ENCODE measurements at places on chromosomes 2 and 18.
A peak's percentile ranks its signal among the peaks of the same experiment; 100 is the strongest.

DNA sequence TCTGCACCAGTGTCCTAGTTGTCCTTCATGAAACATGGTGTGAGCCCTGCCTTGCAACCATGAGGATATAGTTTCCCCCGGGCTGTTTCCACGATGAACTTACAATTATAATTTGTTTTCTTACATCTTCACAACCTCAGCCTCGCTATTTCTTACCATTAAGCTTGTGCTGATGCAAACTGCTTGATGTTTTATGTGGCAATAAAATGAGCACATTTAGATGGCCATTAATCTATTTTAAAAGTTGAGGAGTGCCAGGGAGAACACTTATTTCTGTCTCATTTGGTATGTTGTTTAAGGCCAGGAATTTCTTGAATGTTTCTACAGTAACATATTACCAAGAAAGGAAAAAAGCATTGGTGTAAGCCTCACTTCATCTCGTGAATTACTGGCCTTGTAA, 214.5 kb upstream of the SLC8A1 start:
- DNase-seq, result peak; percentile 66

DNA sequence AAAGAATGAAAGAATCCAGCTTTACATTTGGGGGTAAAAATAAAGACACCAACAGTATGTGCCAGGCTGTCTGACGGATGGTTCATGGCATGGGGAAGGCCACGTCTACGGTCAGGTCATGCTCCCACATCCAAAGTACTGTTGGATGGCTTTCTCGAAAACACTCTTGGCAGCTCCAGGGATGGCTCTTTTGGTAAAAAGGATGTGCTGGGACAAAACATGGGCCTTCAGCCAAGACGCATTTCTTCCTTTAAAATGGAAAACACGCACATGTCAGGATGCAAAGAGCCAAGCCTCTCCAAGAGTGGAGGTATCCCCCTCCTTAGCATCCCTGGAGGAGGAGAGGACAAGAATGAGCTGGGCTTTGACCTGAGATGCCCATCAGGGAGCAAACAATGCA, 376.5 kb upstream of the KLHL29 start:
- DNase-seq, result no peak

DNA sequence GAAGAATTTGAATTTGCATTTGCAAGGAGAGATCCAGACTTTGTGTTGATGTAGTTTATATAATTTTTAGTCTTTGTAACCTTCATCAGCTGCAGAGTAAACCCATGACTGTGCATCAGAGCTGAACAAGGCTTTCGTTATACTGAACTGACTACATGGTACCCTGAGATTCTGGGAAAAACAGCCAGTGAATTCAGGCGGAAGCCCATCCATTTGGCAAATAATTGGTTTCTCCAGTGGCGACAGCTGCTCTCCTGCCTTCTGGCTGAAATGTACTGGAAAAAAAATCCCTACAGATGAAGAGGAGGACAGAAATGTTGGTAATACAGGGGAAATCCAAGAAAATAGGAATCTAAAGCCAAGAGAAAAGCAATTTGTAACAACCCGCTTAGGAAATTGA, 657.5 kb upstream of the CDH7 start:
- DNase-seq, result no peak

DNA sequence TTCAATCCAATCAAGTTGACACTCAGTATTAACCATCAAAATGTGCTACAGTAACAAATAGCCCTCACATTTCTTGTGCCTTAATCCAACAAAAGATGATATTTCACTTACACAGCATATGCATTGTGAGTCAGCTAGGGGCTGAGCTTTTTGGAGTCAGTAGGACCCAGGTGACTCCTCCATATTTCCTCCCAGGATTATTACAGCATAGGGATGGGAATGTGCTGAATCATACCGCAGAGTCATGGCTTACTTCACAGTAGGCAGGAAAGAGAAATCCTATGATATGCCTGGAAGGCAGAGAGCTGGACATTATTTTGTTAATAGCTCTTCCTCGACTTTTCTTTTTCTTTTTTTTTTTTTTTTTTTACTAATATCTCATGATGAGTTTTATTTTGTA, 153.3 kb downstream of the TMEM182 start:
- DNase-seq, result no peak

GRCh38 chr2:159256159-159256558, 30.3 kb downstream of the WDSUB1 start:
- DNase-seq, result peak; percentile 31

DNA sequence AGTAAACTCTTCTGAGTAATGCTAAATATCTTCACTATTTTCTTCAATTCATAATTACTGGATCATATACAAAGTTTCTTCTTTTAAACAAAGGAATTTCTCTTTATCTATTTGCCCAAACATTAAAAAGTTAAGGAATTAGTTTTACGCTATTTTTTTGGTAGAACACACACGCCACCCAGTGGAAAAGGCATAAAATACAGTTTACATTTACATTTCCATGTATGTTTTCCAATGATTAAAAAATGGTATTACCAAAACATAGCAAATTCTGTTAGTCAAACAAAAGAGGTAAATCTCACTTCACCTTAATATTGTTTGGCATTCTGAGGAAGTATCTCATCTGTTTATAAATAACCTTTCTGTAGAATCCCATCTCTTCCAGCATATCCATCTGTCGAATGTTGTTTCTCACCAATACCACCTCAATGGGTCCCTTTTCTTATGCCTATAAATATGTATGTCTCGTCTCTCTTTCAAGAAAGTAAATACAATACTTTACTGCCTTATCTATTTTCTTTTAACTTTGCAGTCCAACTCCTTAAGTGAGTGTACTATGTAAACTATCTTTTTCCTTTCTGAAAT, 7.2 kb downstream of the BOLL start:
- no peak for DNase-seq

DNA sequence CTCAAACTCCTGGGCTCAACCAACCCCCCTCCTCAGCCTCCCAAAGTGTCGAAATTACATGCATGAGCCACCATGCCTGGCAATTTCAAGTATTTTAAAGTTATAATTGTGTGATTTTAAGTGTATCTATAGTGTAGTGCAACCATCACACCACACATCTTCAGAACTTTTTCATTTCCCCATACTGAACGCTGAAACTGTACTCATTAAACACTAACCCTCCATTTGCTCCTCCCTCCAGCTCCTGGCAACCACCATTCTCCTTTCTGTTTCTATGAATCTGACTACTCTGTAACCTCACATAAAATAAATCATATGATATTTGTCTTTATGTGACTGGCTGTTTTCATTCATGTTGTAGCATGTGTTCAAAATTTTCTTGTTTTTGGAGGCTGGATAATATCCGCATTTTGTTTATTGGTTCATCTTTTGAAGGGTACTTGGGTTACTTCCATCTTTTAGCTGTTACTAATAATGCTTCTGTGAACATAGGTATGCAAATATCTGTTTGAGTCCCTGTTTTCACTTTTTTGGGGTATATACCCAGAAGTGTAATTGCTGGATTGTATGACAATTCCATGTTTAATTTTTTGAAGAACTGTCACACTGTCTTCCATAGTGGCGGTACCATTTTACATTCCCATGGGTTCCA, 188.2 kb downstream of the PLCL1 start:
- no peak for DNase-seq

DNA sequence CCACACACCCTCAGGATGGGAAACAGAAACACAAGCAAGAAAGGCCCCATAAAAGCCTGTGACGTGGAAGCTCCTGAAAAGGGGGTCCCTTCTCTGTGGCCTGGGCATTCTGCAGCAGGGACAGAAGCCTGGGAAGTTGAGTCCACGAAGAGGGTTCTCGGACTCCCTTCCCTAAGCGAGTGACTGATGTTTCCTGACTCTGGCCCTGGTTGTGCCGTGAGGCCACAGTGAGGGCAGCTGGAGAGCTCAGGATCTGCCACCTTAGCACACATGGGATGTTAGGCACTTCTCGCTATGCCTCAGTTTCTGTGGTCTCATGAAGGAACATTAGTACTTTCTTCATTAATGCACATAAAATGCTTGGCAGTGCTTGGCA, 87.2 kb upstream of the ZFP36L2 start:
- no peak for DNase-seq

Measured in AG04449 (cell line).